Neural crest cell (in vitro differentiated cells): ENCODE measurements at places on chromosomes 2 and 18. TPM values are rescaled to one million over a fixed set of nuclear protein-coding genes. Genes with fewer than 3 reads are reported as not detected.

TPO gene
- not detected in 2 replicates for total RNA-seq

STARD6 gene
- total RNA-seq: 0.35 TPM in 1 of 2 replicates, not detected in the other

SCN9A gene
- 0.86 and 1.3 TPM in 2 replicates for total RNA-seq

CIDEA gene
- total RNA-seq: not detected in 2 replicates

AMER3 gene
- total RNA-seq: 1.3 and 1.4 TPM in 2 replicates

RGPD3 gene
- 0.11 and 0.14 TPM in 2 replicates for total RNA-seq
